ENCODE measurements at places on chromosomes 12 and 14.

DNA sequence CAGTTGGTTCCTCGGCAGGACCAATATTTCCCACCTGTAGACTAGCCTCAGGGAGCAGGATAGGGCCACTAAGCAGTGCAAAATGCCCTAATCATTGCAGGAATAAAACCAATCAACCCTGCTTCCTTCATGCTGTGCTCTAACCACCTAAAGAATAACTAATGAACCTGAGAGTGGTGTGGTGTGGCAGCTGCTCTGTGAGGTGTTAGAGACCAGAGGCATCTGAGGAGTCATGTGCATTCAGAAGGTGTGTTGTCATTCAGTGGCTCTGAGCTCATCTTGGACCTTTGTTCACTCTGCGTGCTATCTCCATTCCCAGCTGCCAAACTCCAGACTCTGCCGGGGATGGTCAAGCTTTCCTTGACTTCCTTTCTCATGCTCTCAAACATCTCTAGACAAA, 136.7 kb upstream of the EGLN3 start:
- DNase-seq: no peak

DNA sequence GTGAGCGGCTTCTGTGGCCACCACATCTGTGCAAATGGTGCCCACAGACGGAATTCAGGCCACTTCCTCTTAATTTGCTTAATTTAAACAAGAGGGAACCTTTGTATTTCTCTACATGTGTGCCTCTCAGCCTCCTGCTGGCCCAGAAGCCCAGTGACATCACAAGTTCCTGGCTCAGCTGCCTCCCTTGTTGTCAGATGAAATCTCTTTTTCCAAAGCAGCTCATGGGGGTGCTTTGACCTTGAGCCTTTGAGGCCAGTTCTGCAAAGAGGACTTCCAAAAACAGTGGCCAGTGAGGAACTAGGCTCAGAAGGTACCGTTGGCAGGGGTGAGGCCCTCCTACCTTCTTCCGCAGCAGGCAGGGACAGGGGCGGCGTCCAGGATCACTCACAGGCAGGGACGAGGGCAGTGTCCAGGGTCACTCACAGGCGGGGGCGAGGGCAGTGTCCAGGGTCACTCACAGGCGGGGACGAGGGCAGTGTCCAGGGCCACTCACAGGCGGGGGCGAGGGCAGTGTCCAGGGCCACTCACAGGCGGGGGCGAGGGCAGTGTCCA, 35.0 kb upstream of the GALNT9 start:
- no peak for DNase-seq

- no peak for DNase-seq
These were observed 604 bp downstream of the ZNF384 start for GRCh38 chr12:6688543-6688998.

GRCh38 chr14:104436047-104436591, 143.4 kb upstream of the C14orf180 start:
- no peak for DNase-seq

GRCh38 chr14:20415782-20416206, 2.5 kb upstream of the TEP1 start:
- no peak for DNase-seq

- DNase-seq: peak; percentile 23
These were observed 186.4 kb upstream of the PRMT8 start for GRCh38 chr12:3304436-3305165.

- DNase-seq: no peak
These were observed 115.8 kb upstream of the MED13L start for GRCh38 chr12:116393255-116393654.

DNA sequence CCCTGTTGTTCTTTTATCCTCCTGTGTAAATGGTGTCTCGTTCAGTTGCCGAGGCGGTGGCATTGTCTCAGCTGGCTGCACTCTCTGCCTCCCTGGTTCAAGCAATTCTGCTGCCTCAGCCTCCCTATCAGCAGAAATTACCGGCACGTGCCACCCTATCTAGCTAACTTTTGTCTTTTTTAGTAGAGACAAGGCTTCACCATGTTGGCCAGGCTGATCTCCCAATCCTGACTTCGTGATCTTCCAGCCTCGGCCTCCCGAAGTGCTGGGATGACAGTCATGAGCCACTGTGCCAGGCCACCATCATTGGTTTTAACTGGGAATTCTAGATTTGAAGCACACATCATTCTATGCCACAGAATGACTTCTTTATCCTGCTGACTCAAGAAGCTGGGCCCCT, 175.3 kb upstream of the ALG10B start:
- DNase-seq: no peak

DNA sequence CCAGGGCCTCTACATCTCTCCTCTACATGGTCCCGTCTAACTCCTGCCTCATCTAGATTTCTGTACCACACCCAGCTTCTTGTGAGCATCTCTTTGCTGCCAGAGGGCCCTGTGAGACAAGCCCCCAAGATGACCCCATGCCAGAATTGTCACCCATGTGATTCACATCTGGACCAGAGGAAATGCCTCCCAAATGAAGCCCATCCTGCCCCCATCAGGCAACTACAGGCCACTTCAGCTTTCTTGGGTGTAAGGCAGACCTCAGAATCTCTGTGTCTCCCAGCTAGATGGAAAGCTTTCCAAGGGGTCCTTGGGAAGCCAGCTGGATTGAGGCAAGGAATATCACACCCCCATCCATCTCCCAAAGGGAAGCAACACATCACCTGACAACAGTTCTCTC, 9.3 kb upstream of the OAS3 start:
- no peak for DNase-seq

- DNase-seq: no peak
These were observed 88.5 kb upstream of the ZFP36L1 start for GRCh38 chr14:68881396-68881795.
